ENCODE measurements at places on chromosomes 5 and 9.

DNA sequence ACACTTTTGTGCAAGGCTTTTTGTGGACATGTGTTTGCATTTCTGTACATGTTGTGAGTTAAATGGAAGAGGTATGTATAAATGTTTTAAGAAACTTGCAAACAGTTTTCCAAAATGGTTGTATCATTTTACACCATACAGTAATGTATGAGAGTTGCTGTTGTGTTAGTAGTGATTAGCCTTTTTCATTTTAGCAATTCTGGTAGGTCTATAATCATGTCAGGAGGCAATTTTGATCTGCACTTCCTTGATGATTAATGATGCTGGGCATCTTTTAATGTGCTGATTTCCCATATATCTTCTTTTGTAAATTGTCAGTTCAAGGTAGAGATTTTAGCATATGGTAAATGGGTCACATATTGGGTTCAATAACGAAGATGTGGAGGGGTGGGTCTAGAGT lies 87.3 kb downstream of the ANKRD18B start:
- no peak for DNase-seq

- DNase-seq, result no peak
Measured at GRCh38 chr5:38916802-38917201, 71.0 kb downstream of the OSMR start.

DNA sequence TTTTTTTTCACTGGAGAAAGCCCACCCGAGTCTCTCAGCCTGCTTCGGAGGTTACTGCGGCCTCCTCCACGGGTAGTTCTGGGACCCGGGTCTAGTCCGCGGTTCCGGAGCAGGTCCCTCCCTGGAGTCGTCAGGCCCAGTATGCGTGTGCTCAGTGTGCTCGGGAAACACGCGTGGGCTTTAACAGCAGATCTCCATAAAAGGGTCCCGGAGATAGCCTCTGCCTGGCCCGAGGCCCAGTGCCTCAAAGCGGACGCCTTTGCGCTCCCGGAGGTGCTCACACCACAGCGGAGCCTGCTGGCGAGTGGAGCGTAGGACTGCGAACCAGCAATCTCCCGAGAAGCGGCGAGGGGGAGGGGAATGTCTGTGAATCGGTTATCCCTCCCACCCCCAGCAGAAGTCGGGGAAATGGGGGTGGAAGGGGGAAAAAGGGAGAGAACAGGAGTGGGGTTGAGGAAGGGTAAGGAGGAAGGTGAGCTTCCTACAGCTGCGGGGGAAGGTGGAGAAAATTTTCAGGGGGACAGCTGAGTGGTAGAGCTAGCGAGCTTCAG lies 28.7 kb downstream of the CDKN2A start:
- peak; percentile 71 for DNase-seq

- no peak for DNase-seq
Measured at GRCh38 chr5:124764585-124764984, 18.1 kb upstream of the ZNF608 start.

GRCh38 chr9:72814083-72814597 lies 138.7 kb downstream of the ALDH1A1 start:
- DNase-seq, result no peak

- DNase-seq, result no peak
Measured at GRCh38 chr5:147509041-147509709, 693 bp downstream of the DPYSL3 start.

DNA sequence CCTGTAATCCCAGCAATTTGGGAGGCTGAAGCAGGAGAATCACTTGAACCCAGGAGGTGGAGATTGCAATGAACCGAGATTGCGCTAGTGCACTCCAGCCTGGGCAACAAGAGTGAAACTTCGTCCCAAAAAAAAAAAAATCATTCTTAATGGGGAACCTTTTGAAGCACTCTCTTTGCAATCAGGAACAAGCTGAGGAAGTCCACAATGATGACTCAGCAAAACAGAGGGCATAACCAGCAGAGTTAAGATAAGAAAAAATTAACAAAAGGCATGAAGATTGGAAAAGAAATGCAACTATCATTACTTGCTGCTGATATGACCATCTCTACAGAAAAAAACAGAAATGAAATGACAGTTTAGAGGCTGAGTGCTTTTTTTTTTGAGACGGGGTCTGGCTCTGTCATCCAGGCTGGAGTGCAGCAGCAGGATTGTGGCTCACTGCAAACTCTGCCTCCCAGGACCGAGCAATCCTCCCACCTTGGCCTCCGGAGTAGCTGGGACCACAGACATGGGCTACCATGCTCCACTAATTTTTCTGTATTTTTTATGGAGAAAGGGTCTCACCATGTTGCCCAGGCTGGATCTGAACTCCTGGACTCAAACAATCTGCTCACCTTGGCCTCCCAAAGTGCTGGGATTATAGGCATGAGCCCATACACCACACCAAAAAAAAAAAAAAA lies 88.0 kb downstream of the FNBP1 start:
- DNase-seq, result no peak

GRCh38 chr5:85249204-85249603 lies 864.5 kb upstream of the EDIL3 start:
- DNase-seq, result no peak

GRCh38 chr5:37786862-37787519 lies 52.9 kb downstream of the GDNF start:
- DNase-seq, result peak; percentile 79

- peak; percentile 44 for DNase-seq
Measured at GRCh38 chr5:50440651-50441492, at the start of gene EMB. TSS of gene EMB (minus strand) at chr5:50441288. CDS start at chr5:50441151, 137 bp downstream.

- DNase-seq, result no peak
Measured at GRCh38 chr5:24805230-24805629, 160.5 kb upstream of the CDH10 start.

- peak; percentile 32 for DNase-seq
Measured at GRCh38 chr5:106454651-106455415, 1215.9 kb downstream of the EFNA5 start.

- DNase-seq, result no peak
Measured at GRCh38 chr5:132790201-132790865, 13.3 kb upstream of the SEPTIN8 start.

All from fibroblast of upper back skin (primary cell).